ENCODE measurements at places on chromosomes 6 and 20. TPM values are rescaled to one million over a fixed set of nuclear protein-coding genes. Genes with fewer than 3 reads are reported as not detected.

- no peaks in the 10 kb centered on the region for H3K36me3 ChIP-seq
- H3K4me1 ChIP-seq: no peaks in the 10 kb centered on the region
- no peaks in the 10 kb centered on the region for H3K27me3 ChIP-seq
- peak overlapping the region; percentile 83 for H3K4me3 ChIP-seq
- peak overlapping the region; percentile 89 for H3K27ac ChIP-seq
Measured at GRCh38 chr6:87407561-87407900, 241 bp upstream of the CFAP206 start.

GRCh38 chr20:4544765-4545164 lies 176.9 kb upstream of the PRND start:
- no peaks in the 10 kb centered on the region for H3K36me3 ChIP-seq
- DNase-seq: no peak
- no peak overlapping the region for H3K4me3 ChIP-seq
- H3K4me1 ChIP-seq: no peaks in the 10 kb centered on the region
- H3K27me3 ChIP-seq: no peaks in the 10 kb centered on the region
- H3K27ac ChIP-seq: no peak overlapping the region

- no peaks in the 10 kb centered on the region for H3K4me1 ChIP-seq
- no peak for DNase-seq
- H3K27me3 ChIP-seq: no peaks in the 10 kb centered on the region
- H3K4me3 ChIP-seq: no peak overlapping the region
- no peak overlapping the region for H3K27ac ChIP-seq
Measured at GRCh38 chr6:2073476-2073875, 171.9 kb downstream of the GMDS start.

DNA sequence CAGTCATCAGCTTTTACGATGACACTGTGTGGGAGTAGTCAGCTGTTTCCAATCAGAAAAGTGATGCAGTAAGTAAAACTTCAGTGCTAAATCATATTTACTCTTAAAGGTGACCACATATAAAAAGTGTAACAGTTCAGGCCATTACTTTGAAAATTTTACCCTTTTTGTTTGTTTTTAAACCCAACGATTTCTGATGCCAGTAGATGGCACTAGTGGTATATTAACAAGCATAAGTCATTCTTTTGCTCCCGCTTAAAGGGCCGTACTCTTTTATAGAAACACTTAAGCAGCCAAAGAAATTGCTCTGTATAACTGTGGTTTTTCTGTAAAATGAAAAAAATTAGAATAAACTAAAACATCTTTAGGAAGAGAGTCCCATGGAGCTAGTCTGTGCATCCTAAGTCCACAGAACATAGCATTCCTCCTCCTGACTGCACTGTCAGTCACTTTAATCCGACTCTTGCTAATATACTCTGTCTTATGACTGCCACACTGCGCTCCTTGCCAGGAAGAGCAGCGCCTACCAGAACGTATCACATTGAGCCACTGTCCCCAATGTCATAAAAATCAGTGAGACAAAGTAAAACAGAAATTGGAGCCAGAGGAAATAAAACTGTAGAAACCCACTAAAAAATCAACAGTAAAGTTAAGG lies 25.0 kb downstream of the HEBP2 start:
- no peaks in the 10 kb centered on the region for H3K27me3 ChIP-seq

Gene CRISP2
- 0.33 TPM for total RNA-seq

Gene HLA-DRB1
- total RNA-seq: 17.1 TPM

DNA sequence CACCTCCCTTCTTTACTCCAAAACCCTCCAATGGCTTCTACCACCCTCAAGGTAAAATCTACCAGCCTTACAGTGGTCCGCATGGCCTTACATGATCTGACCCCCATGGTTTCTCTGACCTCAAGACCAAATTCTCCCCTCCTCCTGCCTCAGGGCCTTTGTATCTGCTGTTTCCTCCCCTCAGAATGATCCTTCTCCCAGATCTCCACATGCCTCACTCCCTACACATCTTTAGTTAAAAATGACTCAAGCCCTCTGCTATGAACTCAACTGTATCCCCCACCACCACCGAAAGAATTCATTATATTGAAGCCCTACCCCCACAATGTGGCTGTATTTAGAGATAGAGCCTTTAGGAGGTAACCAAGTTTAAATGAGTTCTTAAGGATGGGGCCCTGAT lies 4.1 kb downstream of the SLC23A2 start:
- H3K4me3 ChIP-seq: no peak overlapping the region
- no peak for DNase-seq
- peaks cover 29% of the 10 kb centered on the region for H3K4me1 ChIP-seq
- H3K27ac ChIP-seq: no peak overlapping the region

DNA sequence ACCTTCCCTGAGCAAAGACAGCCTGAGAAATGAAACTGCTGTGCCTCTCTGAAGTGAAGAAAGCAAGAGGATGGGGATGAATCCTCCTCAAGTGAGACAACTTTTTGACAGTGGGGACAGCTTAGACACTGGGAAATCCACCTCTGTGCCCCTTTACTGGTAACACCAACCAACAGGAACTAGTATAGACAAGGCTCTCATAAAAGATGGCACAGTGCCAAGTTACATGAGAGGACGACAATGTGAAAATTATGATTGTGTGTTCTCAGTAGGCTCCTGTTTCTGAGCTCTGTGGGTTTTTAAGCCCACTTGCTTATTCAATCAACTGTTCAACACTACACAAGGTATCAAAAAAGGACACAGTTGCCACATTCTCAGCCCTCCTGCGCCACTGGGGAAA lies 41.6 kb upstream of the LYRM2 start:
- no peaks in the 10 kb centered on the region for H3K4me1 ChIP-seq
- H3K27me3 ChIP-seq: no peaks in the 10 kb centered on the region
- peaks cover 71% of the 10 kb centered on the region for H3K36me3 ChIP-seq
- no peak overlapping the region for H3K27ac ChIP-seq
- H3K4me3 ChIP-seq: no peak overlapping the region

Gene GPLD1
- total RNA-seq: 15.2 TPM

Gene YIPF3
- total RNA-seq: 145 TPM

- no peaks in the 10 kb centered on the region for H3K36me3 ChIP-seq
- no peaks in the 10 kb centered on the region for H3K27me3 ChIP-seq
- peak overlapping the region; percentile 49 for H3K27ac ChIP-seq
- no peak for DNase-seq
Measured at GRCh38 chr20:25237610-25238318, 10.1 kb upstream of the PYGB start.

DNA sequence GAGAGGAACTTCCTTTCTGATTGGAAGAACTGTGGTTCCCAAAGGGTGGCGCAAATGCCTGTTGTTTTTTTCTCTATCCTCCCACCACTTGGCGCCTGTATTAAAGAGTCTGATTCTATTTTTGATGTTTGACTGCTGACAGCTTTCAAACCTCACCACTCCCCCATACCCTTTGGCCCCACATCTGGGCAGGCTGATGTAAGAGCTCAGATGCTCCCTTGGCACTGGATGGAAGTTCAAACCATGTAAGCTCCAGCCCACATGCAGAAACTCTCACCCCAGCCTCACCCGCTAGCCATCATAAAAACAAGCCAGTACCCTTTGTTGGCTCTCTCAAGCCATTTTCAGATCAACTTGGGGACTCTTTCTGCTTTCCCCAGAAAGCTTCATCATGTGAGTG lies 20.0 kb upstream of the TMEM14A start:
- no peak overlapping the region for H3K4me3 ChIP-seq
- peaks cover 11% of the 10 kb centered on the region for H3K4me1 ChIP-seq
- H3K27me3 ChIP-seq: no peaks in the 10 kb centered on the region
- H3K36me3 ChIP-seq: no peaks in the 10 kb centered on the region

Data from thyroid gland (tissue), 4 donors.